ENCODE measurements at places on chromosomes 5 and 9.

DNA sequence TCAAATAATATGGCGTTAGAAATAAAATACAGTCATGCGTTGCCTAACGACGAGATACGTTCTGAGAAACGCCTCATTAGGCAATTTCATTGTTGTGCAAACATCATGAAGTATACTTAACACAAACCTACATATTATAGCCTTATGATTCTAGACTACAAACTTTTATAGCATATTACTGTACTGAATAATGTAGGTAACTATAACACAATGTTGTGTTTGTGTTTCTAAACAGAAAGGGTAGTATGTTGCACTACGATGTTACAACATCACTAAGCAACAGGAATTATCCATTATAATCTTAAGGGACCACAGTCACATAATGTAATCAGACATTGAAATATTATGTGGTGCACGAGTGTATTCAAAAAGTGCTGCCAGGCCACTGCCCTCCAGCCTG, 3.0 kb upstream of the SMC2 start:
- DNase-seq = no peak

DNA sequence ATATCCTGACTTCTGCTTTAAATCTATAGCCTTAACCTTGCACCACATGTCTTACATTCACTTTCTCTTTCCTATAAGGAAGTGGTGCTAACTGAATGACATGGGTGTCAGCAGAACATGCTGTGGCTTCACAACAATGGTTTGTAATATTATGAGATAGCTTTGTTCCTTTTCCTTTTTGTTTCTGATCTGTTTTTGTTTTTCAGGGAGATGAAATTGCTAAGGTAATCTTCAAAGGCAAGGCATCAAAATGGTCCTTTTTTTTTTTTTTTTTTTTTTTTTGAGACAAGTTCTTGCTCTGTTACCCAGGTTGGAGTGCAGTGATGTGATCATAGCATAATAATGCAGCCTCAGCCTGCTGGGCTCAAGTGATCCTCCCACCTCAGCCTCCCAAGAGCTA, 53.6 kb upstream of the RANBP6 start:
- DNase-seq = no peak

DNA sequence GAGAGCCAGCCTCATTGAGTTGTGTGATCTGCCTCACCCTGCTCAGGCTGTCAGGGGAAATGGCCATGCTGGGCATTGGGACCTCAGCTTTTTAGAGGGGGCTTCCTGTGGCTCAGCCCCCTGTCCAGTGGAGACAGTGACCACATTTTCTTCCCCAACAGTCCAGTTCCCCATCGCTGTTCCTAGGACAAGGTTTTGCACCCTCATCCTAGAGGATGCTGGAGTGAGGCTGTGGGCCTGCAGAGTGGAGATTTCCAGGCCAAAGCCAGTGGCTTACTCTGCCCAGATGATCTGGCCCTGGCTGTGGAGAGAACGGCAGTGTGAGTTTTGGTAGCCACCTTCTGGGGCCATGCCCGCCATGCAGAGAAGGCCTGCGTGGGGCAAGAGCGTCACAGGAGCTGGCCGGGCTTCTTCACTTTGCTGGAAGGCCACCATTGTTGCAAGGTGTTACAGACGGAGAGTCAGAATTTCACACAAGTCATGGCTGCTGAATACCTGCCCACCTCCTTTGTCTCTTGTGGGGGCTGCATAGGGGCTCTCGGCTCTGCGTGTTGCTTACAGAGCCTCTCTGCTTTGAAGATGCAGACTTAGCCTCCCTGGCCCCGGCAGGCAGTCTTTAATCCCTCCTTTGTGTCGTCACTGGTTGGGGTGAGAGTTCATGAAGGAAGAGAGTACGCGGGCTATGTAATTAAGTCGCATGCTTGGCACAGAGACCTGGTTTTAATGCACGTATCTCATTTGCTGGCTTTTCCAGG, 35.2 kb upstream of the PITX1 start:
- peak; percentile 7 for DNase-seq

GRCh38 chr9:29129763-29130162, 1556.5 kb upstream of the C9orf72 start:
- DNase-seq = no peak

GRCh38 chr5:128466554-128466953, 71.5 kb downstream of the FBN2 start:
- no peak for DNase-seq

GRCh38 chr9:93316726-93317494, 133.0 kb downstream of the WNK2 start:
- no peak for DNase-seq

GRCh38 chr5:119752921-119753886, 123.8 kb downstream of the FAM170A start:
- no peak for DNase-seq

DNA sequence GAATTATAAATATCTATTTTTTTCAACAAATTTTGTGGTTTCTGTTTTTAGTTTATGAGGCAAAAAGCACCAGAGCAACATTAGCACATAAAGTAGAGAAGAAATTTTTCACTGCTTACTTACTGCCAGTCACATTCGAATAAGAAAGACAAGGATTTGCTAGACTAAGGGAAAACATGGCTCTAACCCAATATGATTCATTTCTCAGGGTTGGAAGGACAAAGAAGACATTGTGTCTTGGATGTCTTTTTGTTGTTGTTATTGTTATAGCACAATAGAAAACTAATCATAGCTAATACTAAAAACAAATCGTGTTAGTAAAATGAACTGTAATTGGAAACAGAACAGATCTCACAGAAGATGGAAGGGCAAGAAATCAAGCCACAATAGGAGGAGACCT, 90.9 kb upstream of the SLCO6A1 start:
- no peak for DNase-seq

GRCh38 chr9:36218411-36218901, 27.7 kb downstream of the CLTA start:
- no peak for DNase-seq

GRCh38 chr5:891117-891836, 1.3 kb downstream of the BRD9 start:
- peak; percentile 20 for DNase-seq

- DNase-seq = peak; percentile 44
These were observed 7.1 kb upstream of the IFNA2 start for GRCh38 chr9:21392270-21392669.

DNA sequence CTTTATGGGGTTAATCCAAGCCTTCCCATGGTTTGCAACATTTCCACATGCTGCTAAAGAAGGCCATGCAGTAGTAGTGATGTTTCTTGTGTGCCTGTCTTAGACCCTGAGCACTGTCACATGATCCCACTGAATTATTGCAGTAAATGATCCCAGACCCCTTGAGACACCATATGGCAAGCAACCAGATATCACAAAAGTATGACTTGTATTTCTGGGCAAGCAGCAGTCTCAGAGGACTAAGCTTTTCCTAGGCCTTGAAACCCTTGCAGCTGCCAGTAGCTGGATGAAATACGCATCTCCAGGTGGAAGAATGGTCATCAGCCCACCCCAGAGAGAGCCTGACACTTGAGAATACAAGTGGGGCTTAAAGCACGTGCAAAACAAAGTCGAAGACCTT, 41.8 kb downstream of the CDO1 start:
- peak; percentile 9 for DNase-seq

- no peak for DNase-seq
These were observed 236.3 kb downstream of the SPOCK1 start for GRCh38 chr5:137262818-137263217.

- DNase-seq = no peak
These were observed 3.9 kb downstream of the MXD3 start for GRCh38 chr5:177307544-177308363.

- DNase-seq = peak; percentile 92
These were observed 299.3 kb downstream of the DIRAS2 start for GRCh38 chr9:90343366-90343765.

GRCh38 chr9:36345103-36345846, 54.8 kb downstream of the RNF38 start:
- DNase-seq = no peak

DNA sequence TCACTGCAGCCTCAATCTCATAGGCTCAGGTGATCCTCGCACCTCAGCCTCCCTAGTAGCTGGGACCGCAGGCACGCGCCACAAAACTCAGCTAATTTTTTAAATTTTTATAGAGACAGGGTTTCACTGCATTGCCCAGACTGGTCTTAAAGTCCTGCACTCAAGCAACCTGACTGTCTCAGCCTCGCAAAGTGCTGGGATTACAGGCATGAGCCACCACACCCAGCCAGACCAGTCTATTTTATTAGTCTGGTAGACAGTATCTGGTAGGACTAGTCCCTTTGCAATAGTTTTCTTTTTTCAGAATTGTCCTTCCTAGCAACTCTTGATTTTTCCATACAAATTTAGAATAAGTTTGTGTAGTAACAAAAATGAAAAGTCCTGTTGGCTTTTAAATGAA, 14.1 kb upstream of the GPR150 start:
- no peak for DNase-seq

DNA sequence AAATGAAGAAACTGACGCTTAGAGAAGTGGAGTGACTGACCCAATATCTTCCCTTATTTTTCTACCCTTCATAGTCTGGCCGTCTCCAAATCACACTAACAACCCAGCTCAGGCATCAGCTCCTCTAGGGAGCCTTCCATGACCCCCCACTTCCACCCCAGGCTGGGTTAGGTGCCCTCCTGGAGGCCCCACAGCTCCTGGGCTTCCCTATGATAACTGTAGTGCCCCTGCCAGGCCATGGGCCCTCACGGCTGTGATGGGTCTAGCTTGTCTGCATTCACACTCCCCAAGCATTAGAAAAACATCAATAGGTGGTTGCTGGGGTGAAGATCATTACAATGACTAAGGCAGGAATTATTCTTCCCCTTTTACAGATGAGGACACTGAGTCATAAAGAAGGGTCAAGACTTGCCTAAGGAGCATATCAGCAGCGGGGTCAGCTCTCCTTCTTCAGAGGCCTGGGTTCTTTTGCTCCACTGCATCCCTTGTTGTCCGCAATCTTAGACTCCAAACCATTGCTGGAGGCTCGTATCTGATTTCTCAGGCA, 7.3 kb downstream of the CORO2A start:
- no peak for DNase-seq

GRCh38 chr5:103942587-103943186, 380.1 kb upstream of the NUDT12 start:
- DNase-seq = no peak

GRCh38 chr9:37293664-37294524, 128.6 kb upstream of the GRHPR start:
- peak; percentile 37 for DNase-seq

- DNase-seq = no peak
These were observed 29.2 kb downstream of the MAT2B start for GRCh38 chr5:163534492-163535094.

- no peak for DNase-seq
These were observed 32.0 kb downstream of the PTGS1 start for GRCh38 chr9:122402874-122403273.

- DNase-seq = peak; percentile 56
These were observed 984 bp upstream of the RAD23B start for GRCh38 chr9:107281922-107282667.
